Anterior cingulate cortex (tissue), 58 donors: ENCODE measurements at places on chromosomes 2 and 18.

DNA sequence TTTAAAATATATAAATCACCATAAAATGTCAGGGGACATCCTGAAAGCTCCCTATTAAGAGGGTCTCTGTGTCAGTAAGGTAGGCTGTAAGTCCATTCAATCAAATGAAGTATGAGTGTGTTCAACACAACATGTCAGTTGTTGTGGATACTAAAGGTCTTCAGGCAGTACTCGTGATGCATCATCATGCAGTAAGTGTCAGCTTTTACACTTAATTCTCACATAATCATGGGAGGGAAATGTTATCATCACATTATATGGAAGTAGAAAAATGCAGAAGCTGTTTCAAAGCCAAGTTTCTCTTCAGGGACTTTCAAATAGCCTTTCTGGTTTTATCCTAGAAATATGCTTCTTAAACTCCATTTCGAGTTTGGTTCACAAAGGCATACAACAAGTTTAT lies 477.1 kb upstream of the ID2 start:
- no peak for DNase-seq

DNA sequence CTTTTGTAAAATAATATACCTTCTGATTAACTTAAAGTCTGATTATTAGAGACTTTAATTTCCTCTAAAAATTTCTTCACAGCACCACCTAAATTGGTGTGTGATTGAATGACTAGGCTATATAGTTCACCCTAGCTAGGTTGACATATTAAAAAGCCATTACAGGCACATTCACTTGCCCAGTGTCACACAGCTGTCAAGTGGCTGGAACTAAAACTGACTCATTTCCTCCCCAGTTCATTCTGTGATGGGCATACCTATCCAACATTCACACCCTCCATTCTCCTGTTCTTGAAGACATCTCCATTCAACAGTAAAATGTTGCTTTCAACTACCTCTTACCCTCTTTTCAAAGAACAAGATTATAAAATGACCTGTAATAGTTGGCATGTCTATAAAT lies 334.5 kb downstream of the ARHGAP15 start:
- no peak for DNase-seq

DNA sequence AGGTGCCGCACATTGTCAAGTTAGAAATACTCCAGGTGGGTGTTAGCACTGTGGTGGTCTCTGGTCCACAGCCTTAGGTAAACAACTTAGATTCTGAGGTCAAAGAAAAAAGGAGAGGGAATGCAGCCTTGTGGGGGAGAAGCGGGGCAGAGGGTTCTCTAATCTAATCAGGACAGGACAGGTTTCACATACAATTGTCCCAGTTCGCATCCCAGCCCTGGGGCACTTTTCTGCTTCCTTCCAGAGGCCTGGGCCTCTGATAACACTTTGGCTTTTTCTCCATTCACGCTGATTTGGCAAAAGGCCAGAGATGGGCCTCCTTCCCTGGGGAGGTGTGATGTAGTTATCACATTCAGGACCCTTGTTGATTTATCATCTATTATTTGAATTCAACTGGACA lies 32.5 kb downstream of the SLC1A4 start:
- DNase-seq, result no peak

GRCh38 chr18:36812678-36813077 lies 16.1 kb downstream of the TPGS2 start:
- no peak for DNase-seq

GRCh38 chr2:212940816-212941215 lies 210.6 kb downstream of the IKZF2 start:
- DNase-seq, result no peak

- DNase-seq, result no peak
Observed at GRCh38 chr2:65264821-65265670, 37.4 kb downstream of the ACTR2 start.

GRCh38 chr18:11658019-11658418 lies 31.0 kb upstream of the GNAL start:
- no peak for DNase-seq

- DNase-seq, result no peak
Observed at GRCh38 chr2:55876429-55877086, 47.0 kb downstream of the EFEMP1 start.

DNA sequence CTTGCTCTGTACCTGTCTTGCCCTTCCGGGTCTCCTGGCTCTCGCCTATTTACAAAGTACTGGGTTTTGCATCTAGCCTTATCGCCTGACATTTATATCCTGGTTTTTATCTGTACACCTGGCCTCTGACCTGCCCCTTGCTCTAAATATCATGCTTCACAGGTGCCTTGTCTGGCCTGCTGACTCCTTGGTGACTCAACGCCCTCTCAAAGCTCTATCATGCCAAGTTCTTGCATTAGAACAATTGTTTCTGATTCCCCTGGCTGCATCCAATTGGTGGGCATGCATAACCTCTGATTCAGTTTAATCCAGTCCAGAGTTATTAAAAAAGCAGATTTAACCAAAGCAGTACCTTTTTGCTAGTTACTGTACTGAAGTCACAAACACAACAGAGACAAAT lies 113.9 kb upstream of the CCDC68 start:
- no peak for DNase-seq

- DNase-seq, result no peak
Observed at GRCh38 chr2:38600242-38600891, 2.4 kb downstream of the HNRNPLL start.
